Fibroblast of skin of back (primary cell): ENCODE measurements at places on chromosomes 2 and 18.

DNA sequence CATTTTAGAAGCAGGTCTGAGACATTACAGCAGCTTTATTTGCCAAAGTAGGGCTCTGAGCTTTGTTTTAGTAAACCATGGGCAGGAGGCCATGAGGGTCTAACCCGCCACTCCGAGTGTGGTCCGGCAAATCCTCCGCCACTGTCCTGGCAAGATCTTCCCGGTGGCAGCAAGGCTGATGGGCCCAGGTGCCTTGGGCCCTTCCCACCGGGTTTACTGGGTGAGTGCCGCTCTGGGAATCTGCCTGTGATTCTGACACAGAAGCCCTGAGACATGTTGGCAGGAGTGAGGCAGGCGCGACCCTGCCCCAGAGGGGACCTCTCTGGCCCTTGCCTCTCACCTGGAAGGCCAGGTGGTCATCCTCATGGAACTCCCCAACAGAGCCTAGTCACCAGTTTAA is 29.9 kb downstream of the MTERF4 start:
- no peak for DNase-seq

DNA sequence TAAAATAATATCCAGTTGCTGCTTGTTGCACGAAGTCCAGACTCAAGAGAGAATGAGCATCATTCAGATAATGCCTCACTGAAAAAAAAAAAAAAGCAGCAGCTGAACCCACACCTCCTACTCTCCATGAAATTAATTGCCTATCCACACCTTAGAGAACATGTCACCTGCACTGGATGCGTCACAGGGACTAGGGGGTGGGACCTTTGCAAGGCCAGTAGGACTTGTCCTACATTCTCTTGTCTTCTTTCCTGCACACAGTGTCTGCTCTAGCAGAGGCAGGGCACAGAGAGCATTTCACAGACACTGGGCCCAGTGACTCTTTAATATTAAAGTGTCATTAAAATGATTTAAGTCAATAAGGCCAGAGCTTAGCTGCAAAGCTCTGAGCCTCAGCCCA is at the start of gene ABCA12:
Gene ABCA12 (minus strand): TSS at position 148 of the 400 bp plus-strand sequence. CDS start 418 bp downstream, outside the sequence.
- DNase-seq, result no peak

DNA sequence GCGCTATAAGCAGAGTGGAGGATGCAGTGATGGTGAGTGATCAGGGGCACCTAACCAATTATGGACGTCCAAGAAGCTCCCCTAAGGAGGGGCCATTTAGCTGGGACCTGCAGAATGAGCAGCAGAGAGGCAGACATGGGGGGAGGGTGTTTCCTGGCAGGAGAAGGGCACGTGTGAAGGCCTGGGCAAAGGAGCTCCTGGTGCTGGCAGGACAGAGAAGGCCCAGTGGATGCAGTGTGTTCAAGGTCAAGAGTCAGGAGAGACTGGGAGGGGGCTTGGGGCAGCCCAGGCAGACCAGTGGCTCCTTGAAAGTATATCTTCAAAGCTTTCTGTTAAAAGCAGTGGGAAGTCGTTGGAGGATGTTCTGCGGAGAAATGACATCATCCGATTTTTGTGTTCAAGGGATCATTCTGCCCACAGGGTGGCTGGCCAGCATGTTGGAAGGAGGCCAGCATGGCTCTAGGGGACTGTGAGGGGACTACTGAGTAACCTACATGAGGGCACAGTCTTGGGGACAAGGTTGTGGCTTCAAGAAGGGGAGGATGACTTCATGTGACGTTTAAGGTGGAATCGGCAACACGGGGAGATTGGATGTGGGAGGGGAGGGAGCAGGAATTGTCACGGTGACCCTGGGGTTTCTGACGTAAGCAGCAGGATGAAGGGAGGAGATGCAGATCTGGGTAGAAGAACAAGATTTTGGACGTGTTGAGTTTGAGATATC is 9.0 kb upstream of the CIB4 start:
- DNase-seq, result no peak

- peak; percentile 78 for DNase-seq
These were observed 161.1 kb downstream of the CCBE1 start for GRCh38 chr18:59536166-59536565.

DNA sequence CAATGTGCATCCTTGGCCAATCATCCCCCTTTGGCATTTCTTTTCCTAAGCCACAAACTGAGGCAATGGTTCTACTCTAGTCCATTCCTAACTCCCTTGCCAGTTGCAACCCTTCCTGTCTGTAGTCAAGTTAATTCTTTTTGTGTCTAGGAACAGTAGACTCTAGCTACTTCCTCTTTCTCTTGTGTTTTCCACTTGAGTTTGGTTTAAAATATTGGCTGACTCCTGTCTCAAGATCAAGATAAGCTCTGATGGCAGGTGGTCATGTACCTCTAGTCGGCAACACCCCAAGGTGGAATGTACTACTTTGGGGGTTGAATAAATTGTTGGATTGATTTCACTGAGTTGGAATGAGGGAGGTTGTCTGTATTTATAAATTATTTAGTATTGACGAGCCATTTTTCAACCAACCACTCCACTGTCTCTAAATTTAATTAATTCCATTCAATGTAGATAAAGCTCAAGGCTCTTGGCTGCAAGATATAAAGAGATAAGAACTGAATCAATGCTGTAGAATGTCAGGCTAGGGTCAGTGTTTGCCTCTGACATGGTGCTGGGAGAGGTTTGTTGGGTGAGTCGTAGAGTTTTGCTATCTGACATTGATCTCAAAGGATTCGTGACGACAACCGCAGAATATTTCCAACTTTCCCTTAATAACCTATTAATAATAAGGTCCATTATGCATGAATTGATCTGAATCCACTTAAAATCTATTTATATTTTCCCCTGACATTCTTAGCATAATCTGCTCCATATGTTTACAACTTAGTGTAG is 188.7 kb upstream of the APCDD1 start:
- no peak for DNase-seq

- peak; percentile 59 for DNase-seq
These were observed at the start of gene PLA2R1 for GRCh38 chr2:160062292-160063005. Gene PLA2R1, minus strand, starts transcription at chr2:160062615. Its CDS starts 212 bp downstream, at chr2:160062403.

GRCh38 chr18:76064998-76065397 is 430.0 kb downstream of the ZNF516 start:
- no peak for DNase-seq

DNA sequence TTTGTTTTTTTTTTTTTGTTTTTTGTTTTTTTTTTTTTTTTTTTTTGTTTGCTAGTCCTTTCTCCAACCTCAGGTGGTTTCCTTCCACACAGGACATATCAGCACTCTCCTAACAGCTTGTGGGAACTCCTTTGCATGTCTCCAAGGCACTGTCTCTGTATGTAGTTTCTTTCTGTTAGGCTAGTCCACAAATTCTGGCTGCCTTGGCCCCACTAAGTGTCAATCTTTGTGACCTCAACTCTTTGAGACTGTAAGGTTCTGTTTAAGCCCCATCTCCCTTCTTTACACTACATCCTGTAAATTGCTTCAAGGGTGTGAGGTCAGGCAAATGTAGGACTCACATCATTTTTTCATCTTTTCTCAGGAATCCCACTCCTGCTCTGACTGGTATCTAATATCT is 85.1 kb downstream of the NCOA1 start:
- DNase-seq, result no peak

DNA sequence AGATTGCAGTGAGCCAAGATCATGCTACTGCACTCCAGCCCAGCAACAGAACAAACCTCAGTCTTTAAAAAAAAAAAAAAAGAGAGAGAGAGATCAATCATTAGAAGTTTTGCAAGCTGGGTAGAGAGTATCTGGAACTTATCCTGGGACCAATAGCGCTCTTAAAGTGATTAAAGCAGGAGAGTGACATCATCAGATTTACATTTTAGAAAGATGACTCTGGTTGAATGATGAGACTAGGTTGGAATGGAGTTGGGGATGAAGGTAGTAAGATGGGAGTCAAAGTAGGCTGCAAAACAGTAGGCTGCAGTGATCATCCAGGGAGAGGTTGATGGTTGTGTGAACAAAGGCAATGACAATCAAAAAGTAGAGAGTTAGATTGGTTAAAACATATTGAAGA is 37.8 kb downstream of the MYL1 start:
- no peak for DNase-seq

GRCh38 chr18:73119574-73119973 is 251.8 kb upstream of the NETO1 start:
- no peak for DNase-seq

DNA sequence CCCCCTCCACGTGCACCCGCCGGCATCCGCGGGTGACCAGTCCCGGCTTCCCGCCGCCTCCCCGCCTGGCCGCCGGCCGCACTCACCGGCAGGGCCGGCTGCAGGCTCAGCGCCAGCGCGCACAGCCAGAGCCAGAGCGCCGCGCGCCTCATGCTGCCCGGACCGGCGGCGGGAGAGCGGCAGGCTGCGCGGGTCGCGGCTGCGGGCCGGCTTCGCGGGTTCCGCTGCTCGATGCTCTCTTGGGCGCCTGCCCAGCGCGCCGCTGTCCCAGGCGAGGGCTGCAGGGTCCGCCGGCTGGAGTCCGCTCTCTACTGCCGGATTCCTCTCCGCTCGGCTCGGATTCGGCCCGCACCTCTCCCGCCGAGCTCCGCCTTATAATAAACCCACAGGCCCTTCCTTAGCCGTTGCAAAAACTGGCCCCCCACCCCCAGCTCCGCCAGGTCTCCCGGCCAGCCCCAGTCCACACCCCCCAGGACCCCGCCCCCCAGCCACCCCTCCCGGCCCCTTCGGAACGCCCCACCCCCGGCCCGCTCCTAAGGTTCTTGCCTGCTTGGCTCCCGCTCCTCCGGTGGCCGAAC is at the start of gene SDC1:
Gene SDC1 (minus strand): TSS at position 415 of the 578 bp plus-strand sequence. CDS start 263 bp downstream, at position 152.
- DNase-seq, result peak; percentile 45

DNA sequence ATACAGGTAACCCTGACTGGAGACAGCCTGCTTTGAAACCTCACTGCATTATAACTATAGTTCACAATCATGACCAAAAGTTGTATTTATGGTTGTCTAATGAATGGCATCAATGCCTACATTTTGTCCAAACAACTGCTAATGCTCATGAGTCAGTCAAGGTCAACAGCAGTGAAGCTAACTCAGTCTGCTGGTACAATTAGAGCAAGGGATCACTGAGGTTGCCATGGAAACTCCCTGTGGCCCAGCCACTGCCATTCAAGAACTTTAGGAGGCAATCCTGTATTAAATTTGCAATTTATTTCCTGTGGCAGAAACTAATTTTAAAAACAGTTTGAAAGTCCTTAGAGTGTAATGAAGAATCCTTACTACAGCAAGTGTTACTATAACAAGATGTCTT is 185.1 kb upstream of the SMAD7 start:
- peak; percentile 67 for DNase-seq

- no peak for DNase-seq
These were observed 532.9 kb downstream of the ZNF516 start for GRCh38 chr18:75962036-75962572.

DNA sequence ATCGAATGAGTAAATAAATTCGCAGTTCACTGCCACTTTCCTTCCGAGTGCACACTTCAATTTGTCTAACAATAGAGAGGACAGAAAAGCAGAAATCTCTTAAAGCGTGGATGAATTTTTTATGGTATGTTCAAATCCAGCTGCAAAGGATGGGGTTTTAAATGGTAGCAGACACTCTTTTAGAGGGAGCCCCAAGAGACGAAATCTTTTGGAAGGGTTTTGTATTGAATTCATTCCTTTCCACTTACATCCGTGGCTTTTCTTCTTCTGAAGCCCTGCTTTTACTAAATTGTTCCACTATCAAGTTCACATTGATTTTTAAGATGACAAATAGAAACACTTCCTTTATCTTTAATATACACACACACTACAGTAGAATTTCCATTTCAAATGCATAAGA is 680.7 kb downstream of the NR4A2 start:
- no peak for DNase-seq

- DNase-seq, result no peak
These were observed 7.1 kb downstream of the FBXO15 start for GRCh38 chr18:74140582-74140981.

DNA sequence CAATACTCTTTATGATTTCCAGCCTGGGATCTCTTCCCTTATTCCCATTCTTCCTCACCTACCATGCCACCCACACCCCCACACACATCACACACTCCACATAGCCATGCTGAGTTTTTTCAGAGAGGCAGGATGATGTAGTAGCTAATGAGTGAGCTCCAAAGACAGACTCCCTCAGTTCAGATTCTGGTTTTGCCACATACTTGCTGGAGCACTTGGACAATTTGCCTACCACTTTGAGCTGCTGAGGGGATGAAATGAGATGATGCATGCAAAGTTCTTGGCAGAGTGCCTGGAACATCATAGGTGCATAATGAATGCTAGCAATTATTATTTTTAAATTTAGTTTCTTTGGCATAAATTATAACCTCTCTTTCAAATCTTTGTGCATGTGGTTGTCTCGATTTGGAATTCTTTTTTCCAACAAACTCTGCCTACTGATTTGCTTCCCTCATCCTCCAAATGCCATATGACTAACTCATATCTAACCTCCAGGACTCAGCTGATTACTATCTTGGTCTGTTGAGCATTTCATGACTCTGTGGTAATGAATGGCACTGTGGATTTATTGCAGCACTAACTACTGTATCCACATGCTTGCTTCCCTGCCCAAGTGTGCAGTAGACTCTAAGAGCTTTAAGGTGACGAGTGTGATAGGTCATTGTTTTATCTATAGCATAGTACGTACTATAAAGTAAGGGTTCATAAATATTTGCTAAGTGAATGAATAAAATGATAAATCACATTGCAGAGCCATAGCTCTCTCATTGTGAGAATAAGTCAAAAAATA is 99.1 kb downstream of the TACR1 start:
- peak; percentile 82 for DNase-seq

GRCh38 chr18:63317556-63317946 is 2.0 kb downstream of the BCL2 start:
- no peak for DNase-seq

DNA sequence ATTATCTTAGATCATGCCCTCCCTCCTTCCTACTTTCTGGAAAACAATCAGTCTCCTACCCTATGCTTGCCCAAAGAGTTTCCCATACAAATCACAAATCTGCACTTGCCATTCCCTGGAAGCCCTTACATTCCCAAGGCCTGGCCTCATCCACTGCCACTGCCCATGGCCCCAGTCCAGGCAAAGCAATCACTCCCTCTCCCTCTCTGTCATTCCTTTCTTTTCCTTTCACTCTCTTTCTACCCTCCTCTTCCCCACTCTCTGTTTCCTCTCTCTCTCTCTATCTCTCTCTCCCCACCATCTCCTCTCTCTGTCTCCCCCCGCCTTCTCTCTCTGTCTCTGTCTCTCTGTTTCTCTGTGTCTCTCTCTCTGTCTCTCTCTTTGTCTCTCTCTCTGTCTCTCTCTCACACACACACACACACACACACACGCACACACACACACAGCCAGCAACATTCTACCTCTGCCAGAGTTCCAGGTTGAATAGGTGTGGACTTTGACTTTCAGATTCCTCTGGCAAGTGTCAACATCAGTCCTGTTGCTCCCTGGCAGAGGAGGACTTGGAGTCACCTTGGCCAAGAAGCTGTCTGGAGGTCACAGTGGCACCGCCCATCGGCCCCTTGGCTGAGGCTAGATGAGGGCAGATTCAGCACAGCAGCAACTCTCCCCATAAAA is 43.7 kb upstream of the NAT8 start:
- peak; percentile 33 for DNase-seq

DNA sequence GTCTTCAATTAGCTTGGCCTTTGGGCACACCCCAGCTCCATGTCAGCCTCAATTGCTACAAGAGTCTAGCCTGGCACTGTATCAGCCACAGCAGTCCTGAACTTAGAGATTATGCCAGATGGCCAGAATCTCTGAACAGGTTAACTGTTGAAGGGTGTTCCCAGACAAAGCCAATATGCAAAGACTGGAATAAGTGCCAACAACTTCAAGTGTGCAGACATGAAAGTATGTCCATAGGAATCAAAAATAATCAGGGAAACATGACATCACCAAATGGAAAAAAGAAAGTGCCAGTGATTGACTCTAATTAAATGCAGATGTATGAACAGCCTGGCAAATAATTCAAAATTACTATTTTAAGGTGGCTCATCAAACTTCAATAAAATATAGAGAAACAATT is 98.5 kb upstream of the DOCK10 start:
- no peak for DNase-seq
